ENCODE measurements at places on chromosomes 2 and 18.

GRCh38 chr2:10977003-10977402, 65.3 kb downstream of the KCNF1 start:
- no peak for DNase-seq

- DNase-seq: no peak
Measured at GRCh38 chr2:133194777-133195335, 373.4 kb downstream of the NCKAP5 start.

DNA sequence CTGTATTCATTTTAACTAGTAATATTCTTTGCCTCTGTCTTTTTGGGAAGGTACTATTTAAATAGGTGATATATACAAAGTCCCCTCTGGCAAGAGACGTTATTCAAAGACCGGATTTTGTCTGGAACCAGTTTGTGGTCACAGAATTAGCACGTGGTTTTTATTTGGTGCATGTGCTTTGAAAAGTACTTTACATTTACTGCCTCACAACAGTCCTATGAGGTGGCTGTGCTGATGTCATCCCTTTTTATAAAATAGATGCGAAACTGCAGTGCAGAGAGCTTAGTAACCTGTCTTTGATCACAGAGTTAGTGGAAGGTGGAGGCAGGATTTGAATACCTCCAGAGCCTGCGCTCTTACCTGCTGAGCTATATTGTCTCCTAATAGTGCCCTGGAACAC, 4.0 kb downstream of the LPIN1 start:
- DNase-seq: no peak

DNA sequence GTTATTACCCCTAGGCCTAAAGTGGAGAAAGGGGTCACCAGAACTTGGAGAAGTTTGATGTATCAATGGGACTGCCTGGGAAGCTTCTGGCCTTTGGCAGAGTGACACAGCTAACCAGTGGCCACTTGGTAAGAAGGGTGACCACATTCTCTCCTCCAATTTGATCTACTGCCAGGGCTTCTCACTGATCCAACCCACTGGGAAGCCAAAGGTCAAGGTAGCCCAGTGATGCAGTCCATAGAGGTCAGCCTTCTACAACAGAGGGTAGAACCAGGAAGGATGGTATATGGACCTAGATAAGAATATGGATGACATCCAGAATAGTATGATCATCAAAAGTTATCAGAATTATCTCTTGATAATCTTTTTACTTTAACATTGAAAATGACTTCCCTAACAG, 493.6 kb downstream of the NYAP2 start:
- no peak for DNase-seq

All from stimulated activated CD4-positive, alpha-beta T cell treated with anti-CD3 and anti-CD28 coated beads, Interleukin-15, amount 100 ng/mL, for 48 hours (primary cell).